ENCODE measurements at places on chromosomes 1 and 21.

DNA sequence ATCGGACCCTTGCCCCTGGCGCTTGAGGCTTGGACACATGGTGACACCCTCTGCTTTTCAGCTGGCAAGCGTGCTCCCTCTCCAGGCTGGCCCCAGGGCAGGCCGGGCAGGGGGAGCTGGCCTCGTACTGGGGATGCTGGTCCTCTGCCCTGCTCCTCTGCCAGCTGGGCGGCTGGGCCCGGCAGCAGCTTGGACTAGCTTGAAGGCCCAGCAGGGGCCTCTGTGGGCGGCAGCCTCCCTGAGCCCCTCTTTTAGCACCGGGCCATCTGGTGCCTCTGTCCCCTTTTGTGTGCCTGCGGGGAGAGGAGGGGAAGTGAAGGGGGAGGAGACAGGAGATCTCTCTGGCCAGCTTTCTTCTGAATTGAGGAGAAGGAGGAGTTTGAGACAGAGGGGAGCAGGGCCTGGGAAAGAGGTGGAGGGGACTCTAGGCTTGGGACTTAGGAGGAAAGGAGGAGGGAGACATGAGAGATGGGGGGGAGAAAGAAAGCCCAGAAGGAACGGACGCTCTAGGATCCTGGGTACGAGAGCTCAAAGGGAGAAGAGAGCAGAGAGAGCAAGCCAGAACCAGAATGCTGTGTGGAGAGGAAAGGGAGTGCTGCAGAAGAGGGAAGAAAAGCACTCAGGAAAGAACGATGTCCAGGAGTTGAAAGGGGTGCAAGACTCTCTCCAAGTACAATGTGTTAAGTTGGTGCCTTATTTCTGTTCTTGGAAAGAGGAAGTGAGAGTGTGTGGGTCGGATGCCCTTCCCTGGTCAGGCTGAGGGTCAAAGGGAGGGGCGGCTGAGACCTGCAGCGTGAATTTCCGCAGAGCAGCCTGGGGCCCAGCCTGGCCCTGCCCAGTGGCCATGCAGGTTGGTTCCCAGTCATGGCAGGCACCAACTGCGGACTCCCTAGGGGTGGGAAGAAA is 40.3 kb downstream of the IER5 start:
- no peak for DNase-seq
- H3K27ac ChIP-seq = peak overlapping the region; percentile 6
- no peaks in the 10 kb centered on the region for H3K27me3 ChIP-seq
- no peak overlapping the region for H3K4me3 ChIP-seq
- H3K36me3 ChIP-seq = no peaks in the 10 kb centered on the region
- peaks cover 28% of the 10 kb centered on the region for H3K4me1 ChIP-seq

GRCh38 chr1:3499611-3500010 is 45.1 kb downstream of the ARHGEF16 start:
- peaks cover 16% of the 10 kb centered on the region for H3K4me1 ChIP-seq
- H3K36me3 ChIP-seq = no peaks in the 10 kb centered on the region
- H3K4me3 ChIP-seq = no peak overlapping the region
- H3K27ac ChIP-seq = no peak overlapping the region

- H3K27me3 ChIP-seq = peaks cover 1% of the 10 kb centered on the region
- no peaks in the 10 kb centered on the region for H3K36me3 ChIP-seq
- H3K4me3 ChIP-seq = peak overlapping the region; percentile 93
- peak overlapping the region; percentile 93 for H3K27ac ChIP-seq
- peaks cover 25% of the 10 kb centered on the region for H3K4me1 ChIP-seq
These were observed 710 bp downstream of the GLRX2 start for GRCh38 chr1:193104502-193104906.

- peaks cover 13% of the 10 kb centered on the region for H3K36me3 ChIP-seq
- H3K4me1 ChIP-seq = peaks cover 21% of the 10 kb centered on the region
- DNase-seq = peak; percentile 33
- no peaks in the 10 kb centered on the region for H3K27me3 ChIP-seq
- peak overlapping the region; percentile 57 for H3K4me3 ChIP-seq
- no peak overlapping the region for H3K27ac ChIP-seq
These were observed 1.7 kb downstream of the BEST4 start for GRCh38 chr1:44786138-44786840.

GRCh38 chr1:81824759-81825158 is 24.0 kb downstream of the ADGRL2 start:
- peaks cover 2% of the 10 kb centered on the region for H3K27me3 ChIP-seq
- H3K36me3 ChIP-seq = no peaks in the 10 kb centered on the region
- no peak overlapping the region for H3K4me3 ChIP-seq
- DNase-seq = no peak

DNA sequence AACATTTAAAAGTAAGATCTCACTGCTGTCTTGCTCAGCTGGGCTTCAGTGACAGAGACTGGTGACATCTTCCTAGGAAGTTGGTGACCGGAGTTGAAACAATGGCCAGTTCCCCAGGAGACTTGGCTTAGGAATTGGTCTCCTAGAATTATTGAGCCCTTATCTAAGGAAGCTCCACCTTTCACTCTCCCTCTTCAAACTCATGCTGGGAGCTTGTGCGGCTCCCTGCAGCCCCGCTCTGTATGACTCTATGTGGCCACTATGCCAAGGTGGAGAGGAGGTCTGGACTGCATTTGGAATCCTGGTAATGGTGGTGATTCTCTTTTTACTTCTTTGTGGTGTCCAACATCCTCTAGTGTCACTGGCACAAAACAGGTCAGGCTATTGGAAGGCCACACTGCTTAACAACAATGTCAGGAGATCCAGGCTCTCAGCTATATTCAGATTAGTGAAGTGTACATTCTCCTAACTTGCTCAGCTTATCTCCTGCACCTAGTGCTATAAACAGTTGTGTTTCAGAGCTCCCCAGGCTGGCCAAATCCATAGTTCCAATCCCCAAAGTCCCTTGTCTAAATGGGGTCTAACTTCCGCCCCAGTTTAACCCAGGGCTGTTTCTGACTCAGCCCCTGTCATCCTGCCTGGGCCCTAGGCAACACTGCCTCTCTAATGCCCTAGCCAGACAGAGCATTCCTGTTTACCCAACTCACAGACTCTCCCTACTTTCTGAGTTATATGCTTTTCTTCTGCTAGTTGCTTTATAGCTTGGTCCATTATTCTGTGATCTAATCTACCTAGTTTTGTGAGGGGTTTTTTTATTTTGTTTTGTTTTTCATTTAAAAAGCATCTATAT is 18.3 kb downstream of the ATP2B4 start:
- H3K4me1 ChIP-seq = peaks cover 83% of the 10 kb centered on the region
- H3K27ac ChIP-seq = peak overlapping the region; percentile 97
- DNase-seq = peak; percentile 87
- H3K36me3 ChIP-seq = peaks cover 26% of the 10 kb centered on the region

DNA sequence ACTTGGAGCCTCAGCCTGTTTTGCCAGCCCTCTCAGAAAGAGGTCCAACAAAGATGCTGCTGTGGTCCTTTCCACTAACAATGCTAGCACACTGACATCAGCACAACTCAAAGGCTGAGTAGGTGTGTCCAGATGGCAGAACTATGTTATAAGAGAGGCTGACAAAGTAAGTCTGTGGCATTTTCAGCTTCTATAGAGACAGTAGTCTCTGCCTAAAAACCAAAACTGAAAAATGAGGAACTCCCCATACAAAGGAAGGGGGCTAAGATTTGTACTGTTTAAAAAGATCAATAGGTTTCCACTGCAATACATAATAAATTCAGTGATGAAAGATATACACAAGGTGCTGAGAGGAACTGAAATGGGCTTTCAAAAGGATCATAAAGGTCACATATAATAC is 12.3 kb downstream of the ERO1B start:
- H3K4me3 ChIP-seq = no peak overlapping the region
- no peak overlapping the region for H3K27ac ChIP-seq
- no peak for DNase-seq
- H3K36me3 ChIP-seq = no peaks in the 10 kb centered on the region
- no peaks in the 10 kb centered on the region for H3K4me1 ChIP-seq
- 0 out of 2 replicates have a peak, but pooled peaks cover 2% of the 10 kb centered on the region for H3K27me3 ChIP-seq

GRCh38 chr1:228378873-228379460 is 27.7 kb downstream of the TRIM11 start:
- peaks cover 10% of the 10 kb centered on the region for H3K27me3 ChIP-seq
- H3K36me3 ChIP-seq = no peaks in the 10 kb centered on the region
- peaks cover 12% of the 10 kb centered on the region for H3K4me1 ChIP-seq
- H3K4me3 ChIP-seq = peak overlapping the region; percentile 79
- H3K27ac ChIP-seq = no peak overlapping the region
- DNase-seq = no peak
